Stimulated activated CD4-positive, alpha-beta T cell treated with anti-CD3 and anti-CD28 coated beads, Interleukin-4, amount 100 ng/mL, for 1 hour (primary cell): ENCODE measurements at places on chromosomes 2 and 18.

DNA sequence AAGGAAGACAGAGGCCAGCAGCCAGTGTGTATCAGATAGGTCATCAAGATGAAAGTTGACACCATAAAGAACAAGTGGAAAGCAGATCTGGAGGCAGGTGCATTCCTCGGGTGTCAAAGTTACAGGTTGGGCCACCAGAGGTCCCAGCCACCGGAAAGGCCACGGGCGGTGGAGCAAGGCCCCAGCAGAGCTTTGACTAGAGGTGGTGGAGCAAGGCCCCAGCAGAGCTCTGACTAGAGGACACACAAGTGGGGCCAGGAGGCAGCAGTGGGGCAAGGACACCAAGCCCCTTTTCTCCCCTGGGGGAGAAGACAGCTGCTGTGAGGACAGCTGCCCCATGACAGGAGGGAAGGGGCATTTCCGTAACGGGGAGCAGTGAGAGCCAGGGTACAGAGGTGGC, 115.1 kb downstream of the GYPC start:
- DNase-seq = no peak

GRCh38 chr2:102082571-102083392, 59.8 kb upstream of the IL1R1 start:
- peak; percentile 52 for DNase-seq

- no peak for DNase-seq
Measured at GRCh38 chr2:179355881-179356280, 91.2 kb upstream of the SESTD1 start.

DNA sequence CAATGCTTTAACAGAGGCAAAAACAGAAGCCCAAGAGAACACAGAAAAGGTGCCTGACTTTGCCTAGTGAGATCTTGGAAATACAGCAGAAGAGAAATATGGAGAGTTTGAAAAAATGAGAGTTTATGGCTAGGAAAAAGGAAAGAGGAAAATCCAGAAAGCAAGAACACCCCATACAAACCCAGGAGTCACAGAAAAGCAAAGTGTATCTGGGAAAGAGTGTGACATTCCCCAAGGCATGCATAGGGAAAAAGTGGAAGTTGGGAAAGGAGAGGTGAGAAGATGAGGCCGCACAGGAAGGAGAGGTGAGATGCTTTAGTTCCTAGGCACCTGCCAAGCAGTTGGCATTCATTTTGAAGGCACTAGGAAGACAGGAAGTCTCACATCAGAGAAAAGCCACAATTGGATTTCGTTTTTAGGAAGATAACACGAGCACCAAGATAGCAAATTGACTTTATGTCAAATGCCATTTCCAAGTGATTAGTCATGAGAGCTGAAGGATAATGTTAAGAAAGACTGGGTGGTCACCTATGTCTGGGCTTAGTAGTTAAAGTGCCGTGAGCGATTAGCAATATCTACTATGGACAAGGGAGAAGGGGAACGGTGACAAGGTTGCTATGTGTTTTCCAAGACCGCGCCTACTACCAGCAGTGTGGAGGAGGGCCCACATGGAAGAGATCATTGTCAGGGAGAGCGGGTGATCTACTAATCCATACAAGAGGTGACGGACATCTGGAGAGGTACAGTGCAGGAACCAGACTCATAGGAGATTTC, 224.1 kb upstream of the PARD3B start:
- DNase-seq = no peak

- DNase-seq = no peak
Measured at GRCh38 chr2:36087344-36087743, 268.2 kb upstream of the CRIM1 start.

- DNase-seq = no peak
Measured at GRCh38 chr2:229370509-229370908, 99.4 kb upstream of the PID1 start.

GRCh38 chr2:156435396-156435717, 822 bp upstream of the GPD2 start:
- peak; percentile 6 for DNase-seq

- DNase-seq = no peak
Measured at GRCh38 chr2:143696651-143697050, 567.4 kb downstream of the ARHGAP15 start.

DNA sequence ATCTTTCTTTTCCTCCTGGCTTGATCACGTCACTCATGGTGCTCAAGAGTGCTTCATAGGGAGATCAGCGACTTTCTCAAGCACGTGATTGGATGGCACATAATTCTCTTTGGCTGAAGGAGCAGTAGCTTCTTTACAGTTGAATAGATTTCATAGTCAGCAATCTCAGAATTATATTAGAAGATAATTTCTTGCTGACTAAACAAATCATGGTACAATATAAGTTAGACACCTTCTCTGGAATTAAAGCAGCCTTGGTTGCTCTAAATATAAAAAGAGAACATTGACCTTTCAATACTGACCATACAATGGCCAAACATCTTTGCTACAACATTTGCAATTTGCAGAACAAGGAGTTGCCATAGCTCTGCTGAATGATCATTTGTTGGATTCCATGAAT, 238.5 kb upstream of the CHST9 start:
- DNase-seq = no peak

DNA sequence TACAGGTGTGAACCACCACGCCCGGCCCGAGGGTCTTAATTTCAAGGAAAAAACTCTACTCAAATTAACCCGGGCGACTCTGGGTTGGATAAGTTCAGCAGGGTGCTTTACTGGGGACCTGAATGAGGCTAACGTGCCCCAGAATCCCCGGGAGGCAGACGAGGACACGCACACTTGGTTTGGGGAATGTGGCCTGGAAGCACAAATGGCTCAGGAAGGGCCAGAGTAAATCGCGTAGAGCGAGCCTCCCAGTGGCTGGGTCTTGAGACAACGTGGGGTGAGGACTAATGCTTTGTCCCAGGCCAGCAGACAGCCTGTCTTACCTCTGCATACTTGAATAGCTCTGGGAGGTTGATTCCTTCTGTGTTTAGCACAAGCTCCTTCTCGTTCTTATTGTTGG, 75.8 kb downstream of the POLR1A start:
- no peak for DNase-seq

- no peak for DNase-seq
Measured at GRCh38 chr2:71801969-71802368, 345.7 kb downstream of the CYP26B1 start.

DNA sequence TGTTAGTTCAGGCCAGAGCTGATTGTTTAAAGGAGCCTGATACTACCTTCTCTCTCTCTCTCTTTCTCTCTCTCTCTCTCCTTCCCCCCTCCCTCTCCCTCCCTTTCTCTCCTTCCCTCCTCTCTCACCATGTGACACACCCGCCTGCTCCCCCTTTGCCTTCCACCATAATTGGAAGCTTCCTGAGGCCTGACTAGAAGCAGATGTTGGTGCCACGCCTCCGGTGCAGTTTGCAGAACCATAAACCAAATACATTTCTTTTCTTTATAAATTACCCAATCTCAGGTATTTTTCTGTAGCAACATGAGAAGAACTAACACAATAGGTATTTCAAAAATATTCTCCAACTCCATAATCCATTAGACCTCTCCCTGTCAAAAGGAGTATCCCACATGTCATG, 62.4 kb downstream of the ANKRD62 start:
- DNase-seq = no peak
